ENCODE measurements at places on chromosomes 3 and 15.
A peak's percentile ranks its signal among the peaks of the same experiment; 100 is the strongest.

- DNase-seq = no peak
These were observed 50.7 kb downstream of the FAM43A start for GRCh38 chr3:194736277-194736895.

DNA sequence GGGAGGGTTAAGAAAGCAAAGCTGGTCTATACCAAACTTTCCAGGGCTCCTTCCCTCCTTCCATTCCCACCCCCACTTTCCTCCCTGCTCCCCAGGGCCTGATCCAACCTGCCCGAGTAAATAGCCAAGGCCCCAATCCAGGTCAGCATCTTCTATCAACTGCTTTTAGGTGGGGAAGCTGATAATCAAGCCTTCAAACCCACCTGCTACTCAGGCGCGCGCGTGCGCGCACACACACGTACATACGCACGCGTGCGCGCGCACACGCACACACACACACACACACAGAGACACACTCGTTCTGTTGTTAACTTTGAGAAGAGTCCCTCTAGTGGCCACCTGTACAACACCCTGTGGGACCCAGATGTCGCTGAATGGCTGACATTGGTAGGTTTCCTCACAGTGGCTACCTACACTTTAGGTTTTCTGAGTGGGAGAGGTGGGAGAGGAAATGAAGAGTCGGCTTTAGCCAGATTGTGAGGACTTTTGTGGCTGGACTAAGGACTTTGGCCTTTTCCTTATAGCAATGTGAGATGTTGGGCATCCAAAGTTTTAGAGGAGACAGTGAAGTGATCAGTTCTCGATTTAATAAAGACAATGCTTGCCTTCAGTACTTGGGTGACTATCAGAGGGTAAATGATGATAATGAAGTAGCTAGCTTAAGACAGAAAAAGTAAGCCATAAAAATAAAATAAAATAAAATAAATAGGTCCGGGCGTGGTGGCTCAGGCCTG, 179.9 kb upstream of the C2CD4B start:
- peak; percentile 26 for DNase-seq

DNA sequence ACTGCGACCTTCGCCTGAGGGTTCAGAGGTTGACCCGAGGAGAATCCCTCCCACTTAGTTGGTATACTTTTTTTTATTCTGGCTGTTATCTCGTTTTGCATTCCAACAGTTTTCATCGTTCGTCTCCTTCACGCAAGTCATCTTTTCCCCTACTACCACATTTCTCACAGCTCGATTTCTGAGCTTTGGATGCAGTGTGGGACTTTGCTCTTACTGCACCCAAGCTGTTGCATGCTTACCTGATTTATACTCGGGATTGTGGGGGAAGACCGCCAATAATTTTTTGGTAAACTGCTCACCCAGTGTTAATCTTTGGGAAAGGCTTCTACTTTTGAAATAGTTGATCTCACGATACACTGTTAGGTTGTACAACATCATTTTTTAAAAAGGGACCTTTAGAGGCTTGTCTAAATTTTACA, 702 bp downstream of the TBC1D23 start:
- DNase-seq = no peak

DNA sequence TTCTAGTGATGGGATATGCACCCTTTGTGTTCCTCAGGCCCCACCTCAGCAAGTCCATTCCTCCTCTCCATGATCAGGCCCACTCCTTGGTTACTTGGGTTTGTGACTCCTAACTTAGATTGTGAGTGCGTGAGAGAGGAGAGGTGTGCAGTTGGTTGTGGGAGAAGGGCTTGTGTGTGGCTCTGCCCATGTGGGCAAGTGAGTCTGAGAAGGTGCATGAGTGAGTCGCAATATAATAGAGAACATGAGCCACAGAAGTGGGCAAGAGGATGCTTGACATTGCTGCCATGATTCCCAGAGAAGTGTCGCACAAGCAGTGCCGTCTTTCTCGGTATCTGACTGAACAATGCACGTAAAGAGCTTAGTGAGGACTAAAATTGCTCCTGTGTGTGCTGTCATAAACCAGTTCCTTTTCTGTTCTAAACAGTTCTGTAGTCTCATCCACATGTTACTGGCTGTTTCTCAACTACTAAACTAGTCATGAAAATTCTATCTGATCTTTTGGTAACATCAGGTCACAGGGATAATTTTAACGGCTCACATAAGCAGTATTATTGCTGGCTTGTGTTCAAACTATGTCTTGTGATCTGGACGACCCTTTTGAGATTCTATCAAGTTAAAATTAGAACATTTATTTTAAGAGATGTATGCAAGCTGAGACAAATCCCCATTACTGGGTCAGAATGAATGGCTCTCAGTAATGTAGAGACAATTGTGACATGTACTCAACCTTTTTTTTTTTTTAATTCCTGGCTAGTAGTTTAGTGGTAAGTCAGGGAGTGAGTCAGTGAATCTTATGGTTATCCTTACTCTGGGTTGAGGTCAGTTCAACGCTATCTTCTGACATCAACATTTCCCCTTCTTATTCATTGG, 25.6 kb downstream of the GYG1 start:
- DNase-seq = no peak

DNA sequence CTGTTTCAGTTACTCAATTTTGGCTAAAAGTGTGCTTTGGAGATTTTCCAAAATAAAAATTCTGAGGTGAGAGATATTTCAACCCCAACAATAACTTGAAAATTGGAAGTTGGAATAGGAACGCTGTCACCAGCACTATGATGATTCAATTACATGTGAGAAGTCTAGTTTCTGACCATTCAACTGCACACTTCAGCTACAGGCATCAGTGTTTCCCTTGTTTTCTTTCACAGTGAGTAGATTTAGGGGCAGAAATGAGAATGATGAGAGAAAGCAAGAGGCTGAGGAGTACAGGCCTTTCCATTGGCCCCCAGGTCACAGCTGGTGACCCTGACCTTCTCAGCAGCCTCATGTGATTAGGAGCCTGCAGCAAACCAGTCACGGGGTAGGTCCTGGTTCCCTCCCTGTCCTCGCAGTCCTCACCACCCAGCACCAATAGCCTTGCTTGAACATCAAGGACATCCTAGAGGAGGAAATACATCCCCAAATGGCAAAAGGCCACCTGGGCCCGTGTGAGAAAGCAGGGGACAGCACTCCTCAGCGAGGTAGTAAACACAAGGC, 10.0 kb upstream of the FILIP1L start:
- DNase-seq = no peak

DNA sequence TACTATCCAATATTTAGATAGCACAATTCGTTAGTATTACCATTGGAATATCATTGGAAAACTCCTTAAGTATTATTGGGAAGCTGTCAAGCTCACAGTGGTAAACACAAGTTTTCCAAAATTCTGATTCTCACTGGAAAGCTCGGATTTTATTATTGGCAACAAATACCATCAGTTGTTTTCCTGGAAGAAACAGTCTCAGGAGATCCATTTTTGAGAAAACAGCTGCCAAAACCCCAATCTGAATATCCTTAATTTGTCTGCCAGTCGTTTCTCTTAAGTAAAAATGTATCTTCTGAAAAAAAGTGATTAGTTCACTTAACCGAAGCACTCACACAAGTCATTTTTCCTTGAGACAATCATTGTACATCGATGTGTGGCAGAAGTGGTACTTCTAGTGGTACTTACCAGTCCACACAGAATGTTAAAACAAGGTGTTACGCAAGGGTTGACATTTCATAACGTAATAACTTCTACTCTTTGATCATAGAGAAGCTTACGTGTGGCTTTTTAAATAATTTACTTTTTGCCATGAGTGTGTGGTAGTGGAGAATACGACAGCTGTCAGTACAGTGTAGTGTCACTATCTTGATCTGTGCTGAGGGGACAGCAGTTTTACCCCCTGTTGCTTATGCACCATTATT, 74.9 kb downstream of the FAM43A start:
- DNase-seq = no peak

Data from activated gamma-delta T cell treated with Interleukin-2 at 50 U/mL for 16 hours (primary cell).